ENCODE measurements at places on chromosomes 12 and 14. TPM values are rescaled to one million over a fixed set of nuclear protein-coding genes. Genes with fewer than 3 reads are reported as not detected.

The CACNA1C gene
- total RNA-seq: 201 TPM

The TIMELESS gene
- 2.0 TPM for total RNA-seq

- DNase-seq: no peak
These were observed 77.3 kb upstream of the TMTC2 start for GRCh38 chr12:82609234-82609914.

DNA sequence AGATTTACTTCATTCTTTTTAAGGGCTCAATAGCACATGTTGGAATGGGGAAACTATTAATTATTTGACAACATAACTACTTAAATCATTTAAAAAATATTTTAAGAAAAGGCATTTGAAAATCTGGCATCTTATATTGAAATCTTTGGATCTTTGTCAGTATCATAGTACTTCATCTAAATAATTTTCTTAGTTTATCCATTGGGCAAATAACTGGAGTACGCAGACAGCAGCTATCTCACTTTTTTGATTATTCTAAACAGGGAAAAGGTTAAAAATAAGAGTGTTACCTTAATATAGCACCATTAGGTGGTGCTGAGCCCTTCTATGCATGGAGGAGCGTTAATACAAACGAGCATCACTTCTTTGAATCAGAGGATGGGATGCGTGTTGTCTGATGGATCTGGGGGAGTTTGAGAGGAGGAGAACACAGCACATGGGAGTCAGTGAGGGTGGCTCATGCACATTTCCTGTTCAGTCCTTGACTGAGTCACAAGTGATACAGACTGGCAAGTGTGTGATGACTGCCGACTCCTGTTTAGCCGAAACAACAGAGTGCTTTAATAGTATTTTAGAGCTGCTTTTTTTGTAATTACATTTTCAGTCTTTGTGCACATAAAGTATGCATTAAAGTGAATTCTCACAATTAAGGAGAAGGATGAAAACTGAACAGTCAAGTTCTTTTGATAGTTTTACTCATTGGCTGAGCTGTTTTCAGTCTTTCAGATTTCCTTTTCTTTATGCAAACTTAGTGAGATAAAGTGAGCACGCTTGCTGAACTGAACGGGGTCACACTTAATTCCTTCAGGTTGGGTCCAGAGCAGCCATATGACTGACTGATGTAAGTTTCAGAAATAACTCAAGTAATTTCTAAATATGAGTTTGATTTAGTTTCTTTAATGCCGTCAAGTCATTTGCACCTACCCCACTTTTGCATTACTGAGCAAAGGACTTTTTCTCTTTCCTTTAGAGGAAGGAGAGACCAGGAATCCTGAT, 92.7 kb downstream of the DIP2B start:
- DNase-seq: no peak

The GNPNAT1 gene
- total RNA-seq: 7.4 TPM

GRCh38 chr12:78402366-78403134, 462.0 kb upstream of the SYT1 start:
- no peak for DNase-seq

DNA sequence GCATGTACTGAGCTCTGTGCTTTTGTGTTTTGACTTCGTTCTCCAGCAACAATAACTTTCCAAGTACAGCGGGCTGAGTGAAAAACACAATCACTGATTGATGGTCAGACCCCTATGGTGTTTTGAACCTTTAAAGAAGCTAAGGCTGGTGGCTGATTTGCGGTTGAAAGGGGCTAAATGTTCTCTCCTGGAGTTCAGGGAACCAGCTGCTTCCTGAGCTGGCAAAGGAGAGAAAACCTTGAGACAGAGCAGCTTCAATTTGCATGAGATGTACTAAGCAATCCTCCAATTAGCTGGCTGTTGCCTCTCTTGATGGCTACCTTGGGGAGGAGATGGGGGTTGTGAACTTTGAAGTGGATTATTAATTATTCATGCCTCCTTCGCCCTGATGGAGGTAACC, 546.7 kb upstream of the SEL1L start:
- no peak for DNase-seq

The VDR gene
- 0.20 TPM for total RNA-seq

The MLXIP gene
- 30.2 TPM for total RNA-seq

DNA sequence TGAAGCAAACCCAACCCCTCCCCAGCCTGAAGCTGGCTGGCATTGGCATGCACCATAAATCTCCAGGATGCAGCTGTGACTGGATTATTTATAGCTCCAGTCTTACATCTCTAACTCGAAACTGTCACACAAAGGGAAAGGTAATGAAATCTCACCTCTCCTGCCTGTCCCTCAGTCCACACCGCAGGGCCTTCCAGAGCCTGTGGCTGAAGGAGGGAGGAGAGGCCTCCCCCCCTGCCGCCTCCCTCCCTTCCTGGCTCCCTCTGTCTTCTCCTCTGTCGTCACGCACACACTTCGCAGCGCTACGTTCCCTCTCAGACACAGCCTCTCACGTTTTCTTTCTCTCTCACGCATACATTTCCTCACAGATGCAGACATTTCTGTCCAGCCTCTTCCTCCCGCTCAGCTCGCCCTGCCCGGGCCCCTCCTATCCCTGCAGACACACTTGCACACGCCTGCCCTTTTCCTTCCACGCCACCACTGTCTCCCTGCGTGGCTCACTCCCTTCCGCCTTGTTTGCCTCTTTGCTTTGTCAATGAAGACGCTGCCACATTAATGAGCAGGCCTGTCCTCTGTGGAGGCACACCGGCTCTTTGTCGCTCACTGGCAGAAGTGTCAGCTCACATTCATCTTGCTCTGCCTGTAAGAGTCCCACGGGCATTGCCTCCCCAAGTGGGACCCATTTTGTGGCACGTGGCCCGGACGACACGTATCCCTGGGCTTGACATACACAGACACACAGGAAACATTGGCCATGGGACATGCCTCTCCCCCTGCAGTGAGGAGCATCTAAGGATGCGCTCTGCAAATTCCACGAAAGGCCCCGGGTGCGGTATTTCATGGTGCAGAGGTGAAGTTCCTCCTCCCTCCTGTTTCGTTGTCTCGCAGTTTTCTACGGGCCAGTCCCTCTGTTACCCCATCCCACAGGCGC, 27.9 kb downstream of the IRF2BPL start:
- peak; percentile 52 for DNase-seq

The RERG gene
- total RNA-seq: 3.8 TPM

- no peak for DNase-seq
These were observed 53.9 kb downstream of the TMX1 start for GRCh38 chr14:51293912-51294389.

The MYO1H gene
- 0.52 TPM for total RNA-seq

GRCh38 chr14:91119556-91120311, 5.9 kb downstream of the DGLUCY start:
- no peak for DNase-seq

The CELA1 gene
- not detected for total RNA-seq

The TRHDE gene
- total RNA-seq: 0.35 TPM

DNA sequence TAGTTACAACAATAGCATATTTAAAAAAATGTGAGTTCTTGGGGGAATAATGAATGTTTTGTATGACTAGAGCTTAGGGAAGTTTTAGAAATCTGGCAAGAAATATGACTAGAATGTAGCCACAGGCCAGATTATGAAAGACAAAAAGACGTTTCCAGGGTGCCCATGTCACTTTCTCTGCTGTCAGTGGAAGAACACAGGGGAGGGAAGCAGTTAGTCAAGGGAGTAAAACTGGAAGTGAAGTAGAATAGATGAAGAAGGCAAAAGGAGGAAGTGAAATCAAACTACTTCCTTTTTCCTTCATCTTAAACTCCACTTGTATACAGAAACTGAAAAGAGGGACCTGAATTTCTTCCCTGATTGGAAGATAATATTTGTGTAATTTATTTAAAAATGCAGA, 81.2 kb upstream of the ATP2B1 start:
- no peak for DNase-seq
